A549 treated with CORT108297 at 1 μM for 4 hours (cell line): ENCODE measurements at places on chromosomes 6 and 20. TPM values are rescaled to one million over a fixed set of nuclear protein-coding genes. Genes with fewer than 3 reads are reported as not detected.

HAO1 gene
- not detected in 5 replicates for total RNA-seq

IPCEF1 gene
- total RNA-seq: 0.05 to 0.16 TPM (median 0.13 TPM) in 4 of 5 replicates, not detected in the other

ID4 gene
- 1.1 to 1.6 TPM (median 1.3 TPM) in 5 replicates for total RNA-seq

CNKSR3 gene
- 4.9 to 5.6 TPM (median 5.1 TPM) in 5 replicates for total RNA-seq

BPIFB4 gene
- not detected in 5 replicates for total RNA-seq

ZSCAN16 gene
- 3.9 to 5.1 TPM (median 4.2 TPM) in 5 replicates for total RNA-seq

SCGN gene
- total RNA-seq: 0.14 to 0.34 TPM (median 0.21 TPM) in 5 replicates

SLC25A27 gene
- 0.36 to 0.75 TPM (median 0.51 TPM) in 5 replicates for total RNA-seq

LY6G6D gene
- total RNA-seq: not detected in 5 replicates

DUSP15 gene
- 0.43 to 1.1 TPM (median 0.99 TPM) in 5 replicates for total RNA-seq

KIF25 gene
- total RNA-seq: 0.05 to 0.39 TPM (median 0.07 TPM) in 3 of 5 replicates, not detected in the others

RHAG gene
- total RNA-seq: 0.06 to 0.10 TPM (median 0.07 TPM) in 3 of 5 replicates, not detected in the others

EYS gene
- total RNA-seq: 0.01 to 0.19 TPM (median 0.13 TPM) in 4 of 5 replicates, not detected in the other

PACRG gene
- 0.12 TPM in 1 of 5 replicates, not detected in the others for total RNA-seq

SNAP91 gene
- 0.17 to 0.25 TPM (median 0.21 TPM) in 5 replicates for total RNA-seq

CPNE5 gene
- 0.06 to 0.12 TPM (median 0.09 TPM) in 4 of 5 replicates, not detected in the other for total RNA-seq

PEX6 gene
- total RNA-seq: 6.7 to 10.0 TPM (median 9.7 TPM) in 5 replicates

RAB44 gene
- total RNA-seq: 0.03 to 0.08 TPM (median 0.05 TPM) in 4 of 5 replicates, not detected in the other

CD93 gene
- total RNA-seq: not detected in 5 replicates

APOBEC2 gene
- not detected in 5 replicates for total RNA-seq

NOX3 gene
- not detected in 5 replicates for total RNA-seq

MICA gene
- total RNA-seq: 26.1 to 29.0 TPM (median 27.9 TPM) in 5 replicates

NDRG3 gene
- 19.9 to 22.3 TPM (median 21.5 TPM) in 5 replicates for total RNA-seq

ME1 gene
- 36.6 to 48.4 TPM (median 39.8 TPM) in 5 replicates for total RNA-seq

SYCP2 gene
- total RNA-seq: 0.35 to 0.60 TPM (median 0.50 TPM) in 5 replicates

FNDC1 gene
- 0.04 to 0.09 TPM (median 0.06 TPM) in 5 replicates for total RNA-seq

LAMP5 gene
- 0.05 to 0.06 TPM in 2 of 5 replicates, not detected in the others for total RNA-seq

CCN6 gene
- not detected in 5 replicates for total RNA-seq

VGLL2 gene
- total RNA-seq: not detected in 5 replicates

DSP gene
- total RNA-seq: 32.3 to 49.0 TPM (median 42.9 TPM) in 5 replicates

SOX4 gene
- 10.3 to 16.1 TPM (median 12.1 TPM) in 5 replicates for total RNA-seq

TRIM15 gene
- 0.08 to 0.09 TPM in 2 of 5 replicates, not detected in the others for total RNA-seq

SLC16A10 gene
- 0.16 to 0.48 TPM (median 0.39 TPM) in 5 replicates for total RNA-seq

JAG1 gene
- 32.8 to 46.3 TPM (median 41.2 TPM) in 5 replicates for total RNA-seq

VIP gene
- not detected in 5 replicates for total RNA-seq

CDH26 gene
- total RNA-seq: 0.07 to 0.14 TPM (median 0.11 TPM) in 3 of 5 replicates, not detected in the others

GJA10 gene
- not detected in 5 replicates for total RNA-seq

EYA4 gene
- 9.6 to 11.6 TPM (median 11.4 TPM) in 5 replicates for total RNA-seq

AAR2 gene
- total RNA-seq: 39.2 to 44.3 TPM (median 42.2 TPM) in 5 replicates

LAMA2 gene
- total RNA-seq: 0.21 to 0.92 TPM (median 0.67 TPM) in 5 replicates

GPR6 gene
- total RNA-seq: not detected in 5 replicates

RBPJL gene
- not detected in 5 replicates for total RNA-seq

ALDH8A1 gene
- total RNA-seq: 0.11 to 0.16 TPM (median 0.15 TPM) in 5 replicates

SNX9 gene
- total RNA-seq: 24.9 to 30.2 TPM (median 29.0 TPM) in 5 replicates

LY6G5C gene
- 1.1 to 2.0 TPM (median 1.6 TPM) in 5 replicates for total RNA-seq

CD109 gene
- total RNA-seq: 25.4 to 45.7 TPM (median 39.2 TPM) in 5 replicates

HFE gene
- 8.8 to 14.2 TPM (median 12.5 TPM) in 5 replicates for total RNA-seq
